ENCODE measurements at places on chromosomes 6 and 20.

DNA sequence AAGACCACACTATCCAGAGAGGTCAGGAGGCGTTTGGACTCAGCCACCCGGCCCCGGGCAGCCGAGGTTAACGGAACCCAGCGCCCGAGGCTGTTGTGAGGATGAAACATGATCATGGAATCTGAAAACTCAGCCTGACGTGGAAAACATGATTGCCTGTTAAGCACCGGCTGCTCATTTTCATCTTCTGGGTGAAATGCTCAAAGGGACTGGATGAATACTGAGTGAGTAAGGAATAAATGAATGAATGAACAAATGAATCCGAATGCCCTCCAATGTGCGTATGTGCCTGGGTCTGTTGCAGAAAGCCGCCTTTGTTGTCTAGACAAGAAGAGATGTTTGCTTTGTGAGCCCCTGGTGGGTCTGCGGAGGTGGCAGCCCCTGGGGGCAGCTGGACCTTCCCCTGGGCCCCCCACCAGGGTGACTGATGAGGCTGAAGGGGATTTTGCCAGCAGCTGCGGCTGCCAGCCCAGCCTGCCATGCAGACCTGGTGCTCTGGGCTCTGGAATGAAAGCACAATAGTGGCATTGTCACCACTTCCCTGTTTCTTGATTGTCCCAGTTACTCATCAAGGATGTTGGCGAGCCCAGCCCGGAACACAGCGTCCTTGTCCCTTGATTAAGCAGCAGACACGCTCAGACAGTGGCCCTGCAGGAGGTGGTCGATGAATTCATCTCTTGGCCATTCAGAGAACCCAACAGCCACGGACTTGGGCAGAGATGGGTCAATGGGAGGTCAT lies 211.1 kb downstream of the ANKRD60 start:
- no peak for DNase-seq

DNA sequence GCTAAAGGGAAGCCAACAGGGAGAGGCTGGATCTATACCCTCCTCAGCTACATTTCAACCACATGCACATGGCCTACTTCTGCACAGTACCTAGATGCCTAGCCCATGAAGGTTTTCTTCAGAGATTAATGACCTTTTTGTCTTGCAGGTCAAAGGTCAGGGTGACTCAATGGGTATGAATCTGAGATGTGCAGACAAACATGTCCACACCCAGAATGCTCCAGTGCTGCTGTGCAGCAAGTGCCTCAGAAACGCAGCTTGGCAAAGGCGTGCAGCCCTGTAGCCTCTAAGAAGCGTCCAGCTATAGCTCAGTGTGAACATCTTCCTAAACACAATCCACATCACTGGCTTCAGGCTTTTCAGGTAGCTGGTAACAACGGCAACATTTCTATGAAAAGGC lies 24.4 kb downstream of the MAP1LC3A start:
- no peak for DNase-seq

GRCh38 chr6:36604090-36605060 lies 10.2 kb downstream of the SRSF3 start:
- no peak for DNase-seq

DNA sequence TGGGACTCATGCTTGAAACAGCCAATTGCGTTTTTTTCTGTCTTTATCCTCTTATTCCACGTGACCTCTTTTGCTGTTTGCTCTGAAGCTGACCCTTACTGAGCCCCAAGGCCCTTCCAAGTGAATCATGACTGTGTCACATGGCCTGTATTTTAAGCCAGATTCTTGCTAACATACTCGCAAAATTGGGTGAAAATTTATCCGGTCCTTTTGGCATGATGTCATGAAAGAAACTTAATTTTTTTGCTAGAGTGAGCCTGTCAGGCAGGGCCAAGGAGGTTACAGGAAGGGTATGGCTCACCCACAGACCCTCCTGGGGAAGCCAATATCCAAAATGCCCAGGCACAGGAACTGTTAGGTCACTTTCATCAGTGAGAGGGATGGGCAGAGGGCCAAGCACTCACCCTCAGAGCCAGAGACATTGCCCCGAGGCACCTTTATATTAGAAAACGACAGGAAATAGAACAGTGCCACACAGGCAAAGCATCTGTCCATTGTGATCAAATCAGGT lies 296.7 kb downstream of the CDH26 start:
- DNase-seq = no peak

GRCh38 chr6:21375151-21376116 lies 218.1 kb upstream of the SOX4 start:
- no peak for DNase-seq

- DNase-seq = no peak
These were observed 54.4 kb upstream of the ZNF337 start for GRCh38 chr20:25750765-25751696.

- DNase-seq = no peak
These were observed 231.0 kb upstream of the EYS start for GRCh38 chr6:65938000-65938399.

DNA sequence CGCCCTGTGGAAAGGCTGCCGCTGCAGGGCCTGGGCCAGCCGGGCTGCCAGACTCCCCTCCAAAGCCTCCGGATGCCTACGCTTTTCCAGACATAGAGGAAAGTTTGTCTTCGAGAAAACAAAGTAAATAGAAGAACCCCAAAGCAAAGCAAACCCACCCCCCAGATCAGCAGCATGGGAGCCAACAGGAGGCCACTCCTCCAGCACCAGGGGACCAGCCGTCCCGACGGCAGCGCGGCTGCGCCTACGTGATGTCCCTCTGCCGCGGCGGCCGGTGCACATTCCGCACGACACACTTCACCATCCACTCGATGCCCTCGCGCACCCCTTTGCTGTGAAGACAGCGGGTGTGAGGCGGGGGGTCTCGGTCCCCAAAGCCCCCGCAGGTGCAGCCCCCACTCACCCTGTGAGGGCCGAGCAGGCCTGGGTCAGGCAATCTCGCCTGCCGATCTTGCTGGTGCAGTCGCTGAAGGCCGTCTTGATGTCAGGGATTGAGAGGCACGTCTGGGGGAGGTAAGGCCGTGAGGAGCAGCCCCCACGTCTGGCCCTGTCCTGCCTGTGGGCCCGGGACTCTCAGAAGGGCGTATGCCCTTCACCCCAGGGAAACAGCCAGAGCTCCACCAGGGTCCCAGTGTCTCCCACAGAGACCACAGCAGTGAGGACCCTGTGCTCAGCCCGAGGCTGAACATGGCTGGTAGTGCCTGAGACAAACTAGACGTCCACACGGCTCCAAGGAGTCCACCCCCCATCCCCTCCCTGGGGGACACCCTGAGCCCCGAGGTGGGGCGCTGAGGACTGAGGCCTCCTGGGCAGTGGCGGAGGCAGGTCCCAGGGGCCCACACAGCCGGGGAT lies 4.0 kb downstream of the TNFRSF6B start:
- no peak for DNase-seq

DNA sequence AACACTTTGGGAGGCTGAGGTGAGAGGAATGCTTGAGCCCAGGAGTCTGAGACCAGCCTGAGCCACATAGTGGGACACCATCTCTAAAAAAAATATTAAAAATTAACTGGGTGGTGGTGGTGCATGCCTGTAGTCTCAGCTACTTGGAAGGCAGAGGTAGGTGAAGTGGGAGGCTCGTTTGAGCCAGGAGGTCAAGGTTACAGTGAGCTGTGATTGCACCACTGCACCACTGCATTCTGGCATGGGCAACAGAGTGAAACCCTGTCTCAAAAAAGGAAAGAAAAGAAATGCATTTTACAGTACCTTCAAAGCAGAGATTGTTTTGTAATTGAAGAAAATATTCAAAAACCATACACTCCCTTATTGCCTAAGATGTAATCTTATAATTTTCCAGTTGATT lies 6.5 kb downstream of the OCSTAMP start:
- DNase-seq = no peak

- DNase-seq = no peak
These were observed 558.5 kb downstream of the CD83 start for GRCh38 chr6:14676064-14676463.

DNA sequence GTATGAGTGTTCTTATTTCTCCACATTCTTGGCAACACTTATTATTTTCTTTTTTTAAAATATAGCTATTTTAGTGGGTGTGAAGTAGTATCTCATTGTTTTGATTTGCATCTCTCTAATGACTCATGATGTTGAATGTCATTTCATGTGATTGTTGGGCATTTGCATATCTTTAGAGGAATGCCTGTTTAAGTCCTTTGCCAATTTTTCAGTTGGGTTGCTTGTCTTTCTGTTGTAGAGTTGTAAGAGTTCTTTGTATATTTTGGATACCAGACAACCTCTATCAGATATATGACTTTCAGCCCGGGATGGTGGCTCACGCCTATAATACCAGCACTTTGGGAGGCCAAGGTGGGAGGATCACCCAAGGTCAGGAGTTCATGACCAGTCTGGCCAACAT lies 5.1 kb upstream of the POPDC3 start:
- DNase-seq = no peak

GRCh38 chr6:3752531-3753227 lies 1.2 kb upstream of the PXDC1 start:
- DNase-seq = no peak

DNA sequence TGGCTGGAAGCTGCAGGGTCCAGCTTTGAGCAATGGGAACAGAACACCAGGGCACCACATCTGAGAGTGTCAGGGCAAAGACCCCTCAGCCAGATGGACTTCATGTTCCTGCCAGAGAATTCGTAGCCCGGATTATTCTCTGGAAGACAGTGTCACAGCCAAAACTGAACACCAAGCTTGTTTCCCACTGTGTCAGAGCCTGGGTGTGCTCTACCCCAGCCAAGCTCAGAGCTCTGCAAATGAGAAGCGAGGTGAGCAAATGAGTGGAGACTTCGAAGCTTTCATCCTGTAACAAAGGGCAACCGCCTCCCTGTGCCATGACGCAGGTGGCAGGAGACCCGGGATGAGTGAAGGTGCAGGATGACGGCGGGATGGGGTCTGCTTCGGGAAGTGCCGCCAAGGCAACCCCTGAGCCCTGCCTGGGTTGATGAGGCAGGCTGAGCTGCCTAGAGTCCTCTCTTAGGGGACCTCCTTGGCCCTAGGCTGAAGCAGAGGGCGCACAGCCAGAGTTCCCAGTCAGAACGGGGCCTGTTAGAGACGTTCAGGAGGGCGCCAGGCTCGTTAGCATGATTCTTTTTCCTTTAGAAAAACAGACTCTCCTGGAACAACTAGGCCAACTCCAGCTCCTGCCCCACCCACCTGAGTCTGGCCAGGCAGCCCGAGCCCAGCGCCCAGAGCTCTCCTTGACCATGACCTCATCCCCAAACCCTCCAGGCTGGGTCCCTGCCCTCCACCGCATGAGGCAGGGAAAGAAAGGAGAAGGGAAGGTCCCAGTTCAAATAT lies 187.7 kb downstream of the SOD2 start:
- DNase-seq = no peak

DNA sequence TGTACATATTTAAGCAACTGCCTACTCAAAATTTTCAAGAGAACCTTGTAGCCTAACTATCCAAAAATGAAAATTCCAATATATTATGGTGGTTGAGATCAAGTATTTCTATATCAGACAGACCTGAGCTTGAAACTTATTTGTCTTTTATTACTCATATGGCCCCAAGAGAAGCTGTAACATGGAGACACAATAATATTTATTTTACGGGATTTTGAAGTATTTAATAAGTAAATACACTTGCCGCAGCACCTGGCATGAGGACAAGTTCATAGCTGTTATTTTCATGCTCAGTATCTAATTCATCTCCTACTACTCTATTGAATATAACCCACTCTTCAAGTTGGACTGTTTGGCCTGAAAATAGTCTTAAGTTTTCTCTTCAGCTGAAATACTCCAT lies 28.0 kb downstream of the PTPRK start:
- no peak for DNase-seq

DNA sequence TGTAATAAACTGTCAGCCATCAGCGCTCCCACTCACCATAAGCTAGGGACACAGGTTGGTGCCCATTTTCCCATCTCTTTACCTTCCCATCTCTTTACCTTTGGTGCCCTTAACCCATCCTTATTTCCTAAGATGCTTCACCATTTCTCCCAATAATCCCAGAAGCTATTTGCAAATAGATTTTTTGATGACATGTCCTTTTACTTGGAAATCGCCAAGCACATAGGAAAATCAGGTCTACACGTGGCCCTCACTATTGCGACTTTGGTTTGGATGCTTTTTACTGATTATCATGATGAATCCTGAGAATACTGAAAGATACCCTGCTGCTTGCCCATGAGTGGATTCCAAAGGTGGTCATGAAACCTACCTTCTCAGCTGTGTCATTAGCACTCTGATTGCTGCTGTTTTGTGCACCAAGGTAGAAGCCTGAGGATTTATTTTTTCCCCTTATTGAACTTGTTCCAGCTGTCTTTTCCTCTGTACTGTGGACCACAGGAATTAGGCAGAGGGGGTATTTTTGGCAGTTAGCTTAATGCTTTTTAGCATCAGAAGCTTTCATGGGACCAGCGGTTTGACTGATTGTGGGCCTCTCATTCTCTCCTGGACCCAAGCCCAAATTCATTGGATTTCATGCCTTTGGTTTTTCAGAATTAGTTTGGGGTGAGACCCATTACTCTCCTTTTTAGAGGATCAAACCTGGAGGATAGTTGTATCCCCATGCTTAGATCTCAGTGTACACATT lies 229.6 kb upstream of the RIN2 start:
- DNase-seq = no peak

GRCh38 chr20:37977338-37977737 lies 55.9 kb downstream of the TTI1 start:
- DNase-seq = no peak

GRCh38 chr20:36237477-36237876 lies 1.2 kb downstream of the AAR2 start:
- DNase-seq = no peak

DNA sequence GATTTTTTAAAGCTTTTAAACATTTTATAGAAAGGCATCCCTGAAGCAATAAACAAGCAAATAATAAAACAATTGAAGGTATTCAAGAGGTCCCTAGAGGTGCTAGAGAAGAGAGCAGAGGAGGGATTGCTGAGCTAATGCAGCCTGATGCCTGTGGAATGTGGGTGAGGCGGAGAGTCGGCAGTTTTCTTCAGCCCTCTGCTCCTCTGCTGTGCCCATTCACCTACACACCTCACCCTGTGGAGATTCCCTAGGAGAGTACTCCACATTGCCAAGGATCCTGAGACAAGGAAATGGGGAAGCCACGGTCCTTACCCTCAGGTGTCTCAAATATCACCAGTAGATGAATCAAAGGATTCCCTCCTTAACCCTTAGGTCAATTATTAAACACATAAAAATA lies 199.8 kb upstream of the POU3F2 start:
- no peak for DNase-seq

GRCh38 chr6:100463630-100464161 lies 1.0 kb downstream of the SIM1 start:
- DNase-seq = no peak

GRCh38 chr6:7050004-7050403 lies 57.8 kb upstream of the RREB1 start:
- DNase-seq = no peak

DNA sequence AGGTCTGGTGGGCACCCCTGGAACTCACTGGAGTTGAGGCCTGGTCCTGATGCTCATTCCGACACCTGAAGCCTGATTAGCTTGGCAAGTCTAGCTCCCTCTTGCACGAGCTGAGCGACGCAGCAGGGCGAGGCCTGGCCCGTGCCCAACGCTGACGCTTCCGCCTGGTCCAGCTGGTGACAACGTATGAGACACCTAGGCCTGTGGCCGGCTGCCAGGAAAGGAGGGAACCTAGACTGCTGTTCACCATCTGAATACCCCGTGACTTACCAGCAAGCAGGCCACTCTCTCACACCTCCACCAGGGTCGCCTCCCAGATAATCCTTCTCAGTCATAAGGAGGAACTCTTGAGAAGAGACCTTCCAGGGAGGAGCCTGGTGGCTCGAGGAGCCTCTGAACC lies 24.5 kb downstream of the YTHDF1 start:
- DNase-seq = no peak

- no peak for DNase-seq
These were observed 1.7 kb downstream of the SOD2 start for GRCh38 chr6:159691133-159691962.

GRCh38 chr6:113437566-113437965 lies 419.6 kb upstream of the MARCKS start:
- DNase-seq = no peak

Measured in cortex of kidney (tissue), 1 donor.